ENCODE measurements at places on chromosomes 13 and 19. TPM values are rescaled to one million over a fixed set of nuclear protein-coding genes. Genes with fewer than 3 reads are reported as not detected.

The IRGC gene
- not detected for total RNA-seq

The CLEC11A gene
- total RNA-seq: 8.4 TPM

DNA sequence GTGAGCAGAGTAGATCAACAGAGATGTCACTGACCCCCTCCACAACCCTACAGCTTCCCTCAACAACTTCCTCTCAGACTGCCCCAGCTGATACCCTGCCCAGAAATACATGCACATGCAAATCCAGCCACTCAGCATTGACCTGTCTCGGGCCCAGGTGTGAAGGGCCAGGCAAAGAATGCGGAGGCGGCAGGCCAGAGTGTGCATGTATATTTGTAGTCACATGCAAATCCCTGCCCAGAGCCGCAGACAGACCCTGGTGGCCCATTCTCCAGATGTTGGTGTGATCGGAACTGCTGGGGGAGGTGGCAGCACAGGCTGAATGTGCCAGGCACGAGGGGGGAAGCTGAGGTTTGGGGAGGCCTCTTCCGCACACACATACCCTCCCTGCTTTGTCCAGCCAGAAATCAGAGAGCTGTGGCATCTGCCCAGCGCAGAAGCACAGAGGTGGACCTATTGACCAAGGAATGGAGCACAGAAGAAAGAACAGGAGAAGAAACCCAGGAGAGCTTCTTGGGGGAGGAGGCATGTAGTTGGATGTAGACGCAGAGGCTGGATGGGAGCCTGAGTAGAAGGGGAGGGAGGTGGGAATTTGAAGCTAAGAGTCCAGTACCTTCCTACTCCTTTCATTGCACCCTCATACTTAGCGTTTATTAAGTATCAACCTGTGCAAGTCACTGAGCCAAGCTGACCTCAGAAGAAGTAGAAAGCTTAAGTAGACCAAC lies 14.4 kb downstream of the MEF2B start:
- DNase-seq: no peak

- no peak for DNase-seq
These were observed 11.4 kb downstream of the PCCA start for GRCh38 chr13:100100115-100100879.

DNA sequence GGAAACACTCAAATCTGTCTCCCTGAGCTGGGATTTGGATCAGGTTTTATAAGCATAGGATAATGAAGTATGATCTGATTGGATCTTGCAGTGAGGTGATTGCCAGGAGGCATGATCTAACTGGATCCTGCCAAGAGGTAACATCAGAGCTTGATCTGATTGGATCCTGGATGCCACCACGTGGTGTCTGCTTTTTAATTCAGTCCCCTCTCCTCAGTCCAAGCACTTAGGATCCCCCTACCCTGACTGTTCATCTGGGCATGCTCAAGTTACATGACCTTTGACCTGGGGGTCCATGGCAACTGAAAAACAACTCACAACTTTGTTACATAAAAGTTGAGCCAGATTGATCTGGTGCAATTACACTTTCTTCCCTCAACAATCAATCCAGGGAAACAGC lies 47.5 kb upstream of the LSM14A start:
- no peak for DNase-seq

GRCh38 chr13:50334944-50335343 lies 319.7 kb downstream of the KCNRG start:
- DNase-seq: no peak

GRCh38 chr13:48533961-48534600 lies 1.2 kb upstream of the RCBTB2 start:
- no peak for DNase-seq

DNA sequence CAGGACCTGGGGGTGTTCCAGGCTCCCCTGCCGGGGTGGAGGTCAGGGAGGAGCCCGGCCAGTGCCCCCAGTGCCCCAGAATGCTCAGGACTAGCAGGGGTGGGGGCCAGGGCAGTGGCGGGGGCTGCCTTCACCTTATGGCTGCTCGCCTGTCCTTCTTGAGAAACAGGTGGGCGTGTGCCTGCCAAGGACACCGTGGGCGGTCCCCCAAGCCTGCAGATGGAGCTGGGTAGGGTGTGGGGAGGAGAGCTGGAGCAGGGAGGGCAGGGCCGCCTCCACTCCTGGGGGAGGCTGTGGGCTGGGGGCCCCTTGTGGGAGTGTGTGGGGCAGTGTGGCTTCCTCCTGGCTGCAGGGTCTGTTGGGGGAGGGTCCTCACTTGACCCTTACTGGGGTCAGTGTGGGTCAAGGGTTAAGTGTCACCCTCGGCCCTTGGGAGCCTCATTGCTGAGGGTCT lies 160.1 kb downstream of the KDM4B start:
- DNase-seq: no peak

- no peak for DNase-seq
These were observed 24.9 kb upstream of the ZNF681 start for GRCh38 chr19:23783636-23784035.
